Fibroblast of upper back skin (primary cell): ENCODE measurements at places on chromosomes 7 and 10.

GRCh38 chr10:52474265-52474664, 160.2 kb downstream of the DKK1 start:
- DNase-seq: no peak

DNA sequence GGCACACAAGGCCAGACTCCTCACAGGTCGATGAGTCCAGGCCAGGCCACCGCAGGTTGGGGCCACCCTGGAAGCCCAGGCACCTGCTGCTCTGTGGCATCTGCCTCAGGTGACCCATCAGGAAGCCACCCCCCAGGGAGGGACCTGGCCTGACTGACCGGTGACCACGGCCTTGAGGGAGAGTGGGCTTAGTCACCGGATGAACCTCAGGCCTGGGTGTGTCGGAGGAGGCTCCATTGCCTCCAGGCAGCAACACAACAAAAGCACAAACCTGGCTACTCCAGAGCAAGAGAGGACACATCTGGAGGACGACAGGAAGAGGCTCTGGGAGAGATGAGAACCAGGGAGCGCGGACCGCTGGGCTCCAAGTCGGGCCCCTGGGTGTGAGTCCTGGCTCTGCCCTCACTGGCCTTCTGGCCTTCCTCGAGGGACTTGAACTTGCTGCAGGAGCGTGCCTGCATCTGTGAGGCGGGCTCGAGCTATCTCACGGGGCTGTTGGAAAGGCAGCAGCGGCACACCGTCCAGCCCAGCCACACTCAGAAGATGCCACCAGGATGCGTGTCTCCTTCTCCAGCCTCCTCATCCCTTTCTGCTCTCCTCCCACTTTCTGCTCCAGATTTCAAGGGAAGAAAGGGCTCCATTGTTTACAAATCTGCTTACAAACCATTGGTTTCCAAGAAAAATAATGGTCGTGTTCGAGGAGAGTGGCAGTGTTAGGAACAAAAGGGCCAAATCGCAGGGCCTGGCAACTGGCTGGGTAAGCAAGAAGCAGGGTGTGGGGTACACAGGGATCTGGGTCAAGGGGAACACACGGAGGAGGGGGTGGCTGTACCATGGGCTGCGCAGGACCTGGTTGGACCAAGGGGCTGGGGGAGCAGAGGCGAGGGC, 152.9 kb downstream of the ADAM12 start:
- no peak for DNase-seq

GRCh38 chr10:69458430-69459100, 7.3 kb downstream of the TSPAN15 start:
- DNase-seq: no peak

DNA sequence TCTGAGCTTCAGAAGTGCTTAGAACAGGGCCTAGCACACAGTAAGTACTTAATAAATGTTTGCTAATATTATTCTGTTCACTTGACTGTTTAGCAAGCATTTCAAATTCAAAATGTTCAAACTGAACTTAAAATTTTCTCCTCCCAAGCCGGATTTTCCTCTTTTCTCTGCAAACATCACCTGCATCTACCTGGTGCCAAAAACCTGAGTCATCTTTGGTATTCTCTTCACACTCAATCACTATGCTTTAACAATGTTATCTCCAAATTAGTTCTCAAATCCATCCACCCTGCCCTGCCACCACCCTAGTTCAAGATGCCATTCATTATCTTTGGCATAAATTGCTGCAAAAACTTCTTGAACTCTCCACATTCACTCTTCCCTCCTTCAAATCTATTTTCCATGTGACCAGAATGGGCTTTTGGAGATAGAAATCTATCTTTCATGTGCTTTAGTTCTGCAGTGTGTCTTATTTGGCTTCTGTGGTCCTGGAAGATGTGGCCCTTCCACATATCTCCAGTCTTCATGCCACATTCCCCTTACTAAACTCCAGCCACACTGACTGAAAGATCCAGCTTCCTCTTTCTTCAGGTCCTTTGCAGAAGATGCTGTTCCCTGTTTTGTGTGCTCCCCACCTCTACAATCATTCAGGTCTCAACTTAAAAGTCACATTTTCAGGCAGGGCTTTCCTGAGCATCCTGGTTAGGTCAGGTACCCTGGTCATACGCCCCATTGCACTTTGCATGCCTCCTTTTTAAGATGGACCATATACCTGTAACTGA, 2.0 kb downstream of the GGCT start:
- no peak for DNase-seq

DNA sequence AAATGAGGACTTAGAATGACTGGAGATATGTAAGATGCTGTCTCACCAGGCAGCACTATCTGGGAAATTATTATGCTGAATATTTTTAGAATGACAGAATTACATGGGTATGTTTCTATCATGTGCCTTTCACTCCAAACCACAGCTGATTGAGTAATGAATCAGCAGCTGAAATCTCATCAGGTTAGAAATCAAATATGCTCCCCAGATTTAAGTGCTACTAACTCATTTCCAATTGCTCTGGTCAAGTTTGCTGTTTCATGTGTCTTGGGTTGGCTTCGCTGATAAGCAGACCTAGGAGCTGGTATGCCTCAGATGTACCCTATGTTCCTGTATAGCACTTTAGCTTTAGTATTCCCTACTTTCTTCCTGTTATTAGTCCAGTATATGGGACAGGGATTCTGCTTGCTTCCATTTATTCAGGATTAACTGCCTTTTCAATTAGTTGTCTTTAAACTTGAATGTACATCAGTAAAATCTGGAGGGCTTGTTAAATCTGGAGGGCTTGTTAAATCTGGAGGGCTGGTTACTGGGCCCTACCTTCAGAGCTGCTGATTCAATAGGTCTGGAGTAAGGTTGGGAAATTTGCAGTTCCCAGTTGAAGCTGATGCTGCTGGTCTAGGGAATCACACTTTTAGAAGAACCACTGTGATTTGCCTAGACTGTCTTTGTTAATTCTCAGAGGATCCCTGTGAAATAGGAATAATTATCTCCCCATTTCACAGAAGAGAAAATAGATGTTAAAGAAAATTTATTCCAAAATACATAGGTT, 172.9 kb downstream of the DKK1 start:
- DNase-seq: peak; percentile 95

- DNase-seq: peak; percentile 49
Measured at GRCh38 chr10:26556748-26557640, 118.9 kb downstream of the APBB1IP start.

DNA sequence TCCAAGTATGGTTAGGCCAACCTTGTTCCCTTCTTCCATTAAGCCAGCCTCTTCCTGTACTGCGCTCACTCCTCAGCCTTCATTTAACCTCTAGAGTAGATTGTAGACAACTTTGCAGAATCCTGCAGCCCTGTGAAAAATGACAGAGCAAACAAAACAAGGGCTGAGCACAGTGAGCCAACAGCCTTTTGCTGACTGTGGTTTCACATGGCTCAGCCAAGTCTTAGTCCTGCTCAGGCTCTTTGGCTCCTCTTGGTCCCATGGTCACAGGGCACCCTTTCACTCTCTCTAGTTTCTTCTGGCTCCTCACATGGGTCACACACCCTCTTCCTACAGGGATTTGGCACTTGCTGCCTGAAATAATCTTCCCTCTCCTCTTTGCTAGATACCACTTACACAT, 900.3 kb downstream of the CCSER2 start:
- no peak for DNase-seq

DNA sequence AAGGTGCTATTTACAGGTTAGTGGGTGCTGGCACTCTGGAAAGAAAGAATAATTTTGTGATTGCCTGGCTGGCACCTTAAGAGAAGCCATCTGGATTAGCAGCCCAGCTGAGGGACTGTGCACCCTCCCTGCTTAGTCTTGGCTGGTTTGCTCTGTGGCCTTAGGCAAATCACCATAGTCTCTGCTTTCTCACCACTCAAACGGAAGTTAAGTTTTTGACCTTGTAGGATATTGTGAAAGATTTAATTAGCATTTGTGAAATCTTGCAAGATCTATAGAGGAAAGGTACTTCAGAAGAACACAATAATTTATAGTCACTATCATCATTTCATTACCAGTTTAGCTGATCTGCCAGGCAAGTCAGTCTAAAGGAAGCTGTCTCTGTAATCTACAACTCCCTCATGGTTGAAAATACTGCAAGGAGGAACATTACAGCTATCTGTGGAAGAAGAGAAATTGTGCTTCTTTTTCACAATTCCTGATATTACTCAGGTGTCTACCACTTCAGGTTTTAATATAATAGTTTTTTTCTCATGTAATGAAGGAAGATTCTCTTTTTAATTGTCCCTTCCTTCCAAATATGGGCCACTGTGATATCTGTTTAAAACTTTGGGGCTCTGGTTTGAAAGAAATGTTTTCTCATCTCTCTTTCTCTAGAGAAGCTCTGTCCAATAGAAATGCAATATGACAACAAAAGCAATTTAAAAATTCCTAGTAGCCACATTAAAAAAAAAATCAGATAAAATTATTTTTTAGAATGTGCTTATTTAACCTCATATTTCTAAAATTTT, 219.6 kb downstream of the PTEN start:
- no peak for DNase-seq
